NCI-H510A (cell line): ENCODE measurements at places on chromosomes 6 and 20.

DNA sequence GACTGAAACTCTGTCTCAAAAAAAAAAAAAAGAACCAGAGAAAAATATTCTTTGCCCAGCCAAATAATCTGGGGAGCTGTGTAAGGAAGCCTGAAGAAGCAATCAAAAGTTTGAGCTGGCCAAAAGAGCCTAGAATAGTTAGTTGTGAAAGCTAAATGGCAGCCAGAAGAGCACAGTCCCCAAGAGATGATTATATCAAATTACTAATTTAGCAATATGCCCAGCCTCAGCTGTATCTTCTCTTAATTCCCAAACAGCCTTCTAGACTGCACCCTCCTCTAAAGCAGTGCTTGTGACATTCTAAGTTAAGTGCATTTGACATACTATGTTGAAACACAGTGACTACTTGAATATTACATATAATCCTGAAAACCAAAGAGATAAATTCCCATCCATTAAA lies 38.9 kb downstream of the CDK19 start:
- DNase-seq = no peak

GRCh38 chr6:140441256-140441655 lies 1066.8 kb upstream of the CITED2 start:
- DNase-seq = no peak

DNA sequence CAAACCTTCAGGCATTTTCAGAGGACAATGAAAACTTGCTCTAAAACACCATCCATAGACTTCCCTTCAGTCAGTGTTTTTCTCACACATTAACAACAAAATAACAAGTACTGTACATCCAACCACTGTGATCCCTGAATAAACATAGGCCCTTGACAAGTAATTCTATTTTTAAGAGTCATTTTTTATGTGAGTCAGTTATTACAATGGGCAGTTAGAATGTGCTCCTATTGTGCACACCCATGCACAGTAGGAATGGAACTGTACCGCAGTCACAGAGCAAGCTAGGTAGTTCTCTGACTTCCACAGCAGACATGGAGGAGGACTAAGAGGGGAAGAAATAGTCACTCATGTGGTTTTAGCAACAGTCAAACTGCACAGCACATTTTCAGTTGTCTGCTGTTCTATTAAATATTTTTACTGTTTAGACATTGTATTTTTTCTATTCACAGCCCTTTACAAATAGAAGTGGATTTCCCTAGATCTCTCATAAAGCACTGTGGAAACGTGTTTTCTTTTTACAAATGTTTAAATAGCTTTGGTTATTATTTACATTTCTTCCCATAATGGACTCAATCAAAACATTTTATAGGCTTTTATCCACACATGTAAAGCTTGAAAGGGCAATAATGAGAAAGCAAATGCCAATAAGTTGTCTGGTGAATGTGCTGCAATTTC lies 100.4 kb downstream of the JAG1 start:
- no peak for DNase-seq

GRCh38 chr6:119887666-119888065 lies 538.1 kb upstream of the MAN1A1 start:
- DNase-seq = no peak

DNA sequence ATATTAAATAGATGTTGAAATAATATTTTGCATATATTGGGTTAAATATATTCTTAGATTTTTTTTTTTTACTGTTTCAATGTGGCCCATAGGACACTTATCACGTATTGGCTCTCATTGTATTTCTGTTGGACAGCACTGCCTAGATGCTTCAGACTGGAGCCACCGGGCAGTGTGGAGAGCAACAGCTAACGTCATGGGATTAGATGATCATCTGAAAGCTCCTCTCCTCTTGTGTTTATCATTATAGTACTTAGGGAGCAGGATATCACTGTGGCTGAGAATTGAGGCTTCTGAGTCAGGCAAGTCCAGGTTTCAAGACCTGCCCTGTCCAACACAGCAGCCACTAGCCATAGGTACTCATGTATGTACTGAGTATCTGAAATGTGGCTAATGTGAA lies 87.4 kb downstream of the ZHX3 start:
- no peak for DNase-seq

GRCh38 chr20:57980506-57980905 lies 247.9 kb downstream of the ANKRD60 start:
- no peak for DNase-seq

DNA sequence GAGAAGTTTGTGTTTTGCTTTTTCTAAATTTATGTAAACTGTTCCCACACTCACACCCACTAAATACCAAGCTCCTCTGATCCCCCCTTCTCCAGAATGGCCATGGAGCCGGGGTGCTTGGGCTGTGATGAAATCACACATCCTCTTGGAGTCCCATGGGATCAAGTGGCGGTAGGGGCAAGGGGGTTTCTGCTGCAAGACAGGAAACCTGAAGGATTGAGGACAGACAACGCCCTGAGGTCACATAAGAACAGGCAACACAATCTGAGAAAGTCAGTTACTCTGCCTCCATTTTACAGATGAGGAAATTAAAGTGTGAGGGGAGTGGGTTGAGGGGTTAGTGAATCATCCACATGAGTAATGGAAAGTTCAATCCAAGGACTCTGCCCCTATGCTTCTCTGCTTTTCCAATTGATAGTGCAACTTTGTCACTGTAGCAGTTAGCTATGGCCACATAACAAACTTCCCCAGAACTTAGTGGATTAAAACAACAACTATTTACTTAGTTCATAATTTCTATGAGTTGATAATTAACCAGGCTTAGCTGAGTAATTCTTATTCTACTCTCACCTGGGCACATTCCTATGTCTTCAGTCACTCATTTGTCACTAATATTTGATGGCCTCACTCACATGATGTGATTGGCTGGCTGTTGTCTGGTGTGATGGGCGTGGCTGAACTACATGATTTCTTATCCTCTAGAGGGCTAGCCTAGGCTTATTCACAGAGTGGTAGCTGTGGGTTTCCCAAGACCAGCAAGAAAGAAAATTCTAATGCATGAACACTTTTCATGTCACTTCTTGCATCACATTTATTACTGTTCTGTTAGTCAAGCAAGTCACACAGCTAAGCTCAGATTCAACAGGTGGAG lies 311.1 kb upstream of the RNF24 start:
- DNase-seq = no peak

GRCh38 chr6:169868458-169868857 lies 117.0 kb downstream of the ERMARD start:
- peak; percentile 23 for DNase-seq

DNA sequence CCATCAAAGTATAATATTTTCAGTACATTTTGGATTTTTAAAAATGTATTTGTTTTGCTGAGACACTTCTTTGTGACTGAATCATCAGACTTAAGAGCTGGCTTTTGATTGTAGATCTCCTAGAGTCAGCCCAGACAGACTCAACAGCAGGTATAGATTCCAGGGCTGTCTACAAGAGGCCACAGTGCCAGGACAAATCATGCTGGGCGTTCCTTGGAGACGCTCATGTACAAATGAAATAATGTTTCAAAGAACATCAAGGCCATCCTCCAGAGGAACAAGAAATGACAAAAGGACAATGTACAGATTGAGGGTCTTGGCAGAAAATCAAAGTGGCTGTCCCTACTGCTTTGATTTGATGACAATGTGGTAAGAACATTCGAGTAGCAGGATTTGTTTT lies 369.3 kb downstream of the GRIK2 start:
- no peak for DNase-seq

- DNase-seq = no peak
These were observed 137.2 kb downstream of the KIF13A start for GRCh38 chr6:17850281-17850680.
